Tibial nerve (tissue), 4 donors: ENCODE measurements at places on chromosomes 4 and X. TPM values are rescaled to one million over a fixed set of nuclear protein-coding genes. Genes with fewer than 3 reads are reported as not detected.

The ASMT gene
- 0.63 TPM for total RNA-seq

The UGDH gene
- 108 TPM for total RNA-seq

The RNF150 gene
- 24.3 TPM for total RNA-seq

The ERAS gene
- not detected for total RNA-seq

The UGT2B10 gene
- total RNA-seq, result not detected

DNA sequence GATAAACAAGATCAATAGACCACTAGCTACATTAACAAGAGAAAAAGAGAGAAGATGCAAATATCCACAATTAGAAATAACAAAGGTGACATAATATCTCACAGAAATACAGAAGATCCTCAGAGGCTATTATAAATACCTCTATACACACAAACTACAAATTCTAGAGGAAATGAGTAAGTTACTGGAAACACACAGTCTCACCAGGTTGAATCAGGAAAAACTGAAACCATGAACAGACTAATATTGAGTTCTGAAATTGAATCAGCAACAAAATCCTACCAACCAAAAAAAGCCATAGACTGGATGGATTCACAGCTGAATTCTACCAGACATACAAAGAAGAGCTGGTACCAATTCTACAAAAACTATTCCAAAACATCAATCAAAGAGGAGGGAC is 211.8 kb upstream of the CPEB2 start:
- no peaks in the 10 kb centered on the region for H3K27me3 ChIP-seq
- no peaks in the 10 kb centered on the region for H3K4me1 ChIP-seq
- H3K27ac ChIP-seq, result no peak overlapping the region
- no peak for DNase-seq
- no peak overlapping the region for H3K4me3 ChIP-seq
- no peaks in the 10 kb centered on the region for H3K36me3 ChIP-seq

DNA sequence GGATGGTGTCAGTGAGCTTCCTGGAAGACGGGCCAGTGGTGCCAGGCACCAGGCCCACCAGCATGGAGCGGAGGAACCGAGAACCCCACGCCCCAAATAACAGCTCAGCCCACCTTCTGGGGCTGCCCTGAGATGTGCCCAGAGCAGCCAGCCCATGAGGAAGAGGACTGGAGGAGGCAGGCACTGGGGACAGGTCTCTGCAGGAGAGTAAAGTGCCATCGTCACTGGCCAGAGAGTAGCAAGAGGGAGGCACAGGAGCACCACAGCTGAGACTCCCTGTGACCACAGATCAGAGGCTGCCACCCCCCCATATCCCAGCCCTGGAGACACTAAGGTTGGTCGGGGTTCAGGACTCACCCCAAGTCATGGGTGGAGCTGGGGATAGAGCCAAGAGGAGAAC is 63.0 kb downstream of the PPP2R2C start:
- peaks cover 20% of the 10 kb centered on the region for H3K27me3 ChIP-seq
- H3K4me1 ChIP-seq, result no peaks in the 10 kb centered on the region
- no peak for DNase-seq
- H3K27ac ChIP-seq, result no peak overlapping the region

- no peaks in the 10 kb centered on the region for H3K4me1 ChIP-seq
- H3K36me3 ChIP-seq, result no peaks in the 10 kb centered on the region
- DNase-seq, result no peak
Observed at GRCh38 chrX:25383196-25383595, 367.4 kb upstream of the ARX start.

GRCh38 chr4:117549524-117549923 is 464.1 kb upstream of the TRAM1L1 start:
- H3K27ac ChIP-seq, result no peak overlapping the region
- no peaks in the 10 kb centered on the region for H3K4me1 ChIP-seq
- H3K27me3 ChIP-seq, result no peaks in the 10 kb centered on the region
- DNase-seq, result no peak
- H3K36me3 ChIP-seq, result no peaks in the 10 kb centered on the region

DNA sequence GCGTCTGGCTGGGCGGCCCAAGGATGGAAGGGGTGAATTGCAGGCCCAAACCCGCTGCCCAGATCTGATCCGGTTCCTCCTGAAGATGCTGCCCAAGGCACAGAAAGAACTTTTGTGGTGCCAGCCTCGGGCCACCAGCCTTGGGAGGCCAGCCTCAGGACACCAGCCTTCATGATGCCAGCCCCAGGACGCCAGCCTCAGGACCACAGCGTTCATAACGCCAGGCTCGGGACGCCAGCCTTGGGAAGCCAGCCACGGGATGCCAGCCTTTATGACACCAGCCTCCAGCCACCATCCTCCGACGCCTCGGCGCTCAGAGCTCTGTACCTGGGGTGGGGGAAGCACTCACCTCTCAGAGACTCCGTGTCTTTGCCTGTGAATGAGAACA is 107.8 kb downstream of the ADRA2C start:
- no peak overlapping the region for H3K27ac ChIP-seq
- no peaks in the 10 kb centered on the region for H3K36me3 ChIP-seq
- H3K27me3 ChIP-seq, result no peaks in the 10 kb centered on the region
- no peak overlapping the region for H3K4me3 ChIP-seq
- DNase-seq, result no peak

DNA sequence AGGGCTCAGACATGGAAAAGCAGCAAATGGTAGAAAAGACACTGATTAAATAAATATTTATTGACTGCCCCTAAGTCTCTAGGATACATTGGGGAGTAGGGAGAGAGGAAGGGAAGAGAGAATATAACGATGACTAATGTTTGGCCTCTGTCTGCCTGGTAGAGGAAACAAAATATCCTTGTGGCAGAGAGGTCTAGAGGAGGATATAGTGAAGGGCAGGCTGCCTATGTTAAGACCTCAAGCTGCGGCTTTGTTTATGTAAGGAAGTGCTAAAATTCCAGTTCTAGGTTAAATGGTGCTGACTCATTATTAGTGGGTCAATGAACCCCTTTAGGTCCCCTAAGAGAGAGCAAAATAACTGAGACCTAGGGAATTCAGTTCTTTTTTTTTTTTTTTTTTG is 427.3 kb upstream of the FTHL17 start:
- no peaks in the 10 kb centered on the region for H3K36me3 ChIP-seq
- H3K27ac ChIP-seq, result peak overlapping the region; percentile 78
- no peak overlapping the region for H3K4me3 ChIP-seq
- no peaks in the 10 kb centered on the region for H3K4me1 ChIP-seq
- DNase-seq, result no peak

DNA sequence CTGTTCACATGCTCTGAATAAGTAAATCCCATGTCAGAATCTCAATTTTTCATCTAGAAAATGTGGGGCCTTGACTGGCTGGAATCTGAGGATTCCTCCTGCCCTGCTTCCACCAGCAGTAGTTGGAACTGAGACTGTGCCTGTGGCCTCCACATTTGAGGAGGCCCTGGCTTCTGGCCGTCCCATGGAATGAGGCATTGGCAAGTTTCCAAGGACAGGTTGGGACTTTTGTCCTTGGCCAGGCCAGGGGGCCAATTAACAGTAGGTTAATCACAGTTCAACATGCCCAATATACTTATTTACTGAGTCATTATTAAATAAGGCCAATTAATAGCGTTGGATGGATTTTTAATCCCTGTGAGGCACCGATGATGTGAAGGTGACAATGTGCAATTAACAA is 50.2 kb upstream of the GABRE start:
- H3K27me3 ChIP-seq, result no peaks in the 10 kb centered on the region
- no peak for DNase-seq
- no peaks in the 10 kb centered on the region for H3K4me1 ChIP-seq
- no peak overlapping the region for H3K4me3 ChIP-seq
- no peak overlapping the region for H3K27ac ChIP-seq

- H3K36me3 ChIP-seq, result no peaks in the 10 kb centered on the region
- H3K4me3 ChIP-seq, result no peak overlapping the region
- DNase-seq, result no peak
- no peaks in the 10 kb centered on the region for H3K27me3 ChIP-seq
Observed at GRCh38 chr4:22897520-22898108, 204.9 kb downstream of the GBA3 start.

DNA sequence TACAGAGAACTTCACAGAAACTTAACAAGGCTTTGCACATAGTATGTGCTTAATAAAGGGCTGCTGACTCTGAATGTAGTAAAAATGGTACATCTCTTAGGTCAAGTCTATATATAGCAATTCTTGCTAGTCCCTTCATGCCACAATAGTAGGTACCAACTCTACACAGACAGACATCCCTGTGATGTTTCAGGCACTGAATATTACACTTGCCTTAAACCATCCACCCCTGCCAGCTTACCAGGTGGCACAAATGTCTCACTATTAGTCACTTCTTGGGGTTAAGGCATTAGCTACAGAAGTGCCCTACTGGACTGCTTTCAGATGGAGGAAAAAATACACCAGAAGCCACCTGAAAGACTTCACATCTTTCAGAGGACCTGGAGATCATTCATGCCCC is 86.3 kb upstream of the CITED1 start:
- H3K4me1 ChIP-seq, result peaks cover 28% of the 10 kb centered on the region
- no peaks in the 10 kb centered on the region for H3K36me3 ChIP-seq
- H3K27me3 ChIP-seq, result no peaks in the 10 kb centered on the region

DNA sequence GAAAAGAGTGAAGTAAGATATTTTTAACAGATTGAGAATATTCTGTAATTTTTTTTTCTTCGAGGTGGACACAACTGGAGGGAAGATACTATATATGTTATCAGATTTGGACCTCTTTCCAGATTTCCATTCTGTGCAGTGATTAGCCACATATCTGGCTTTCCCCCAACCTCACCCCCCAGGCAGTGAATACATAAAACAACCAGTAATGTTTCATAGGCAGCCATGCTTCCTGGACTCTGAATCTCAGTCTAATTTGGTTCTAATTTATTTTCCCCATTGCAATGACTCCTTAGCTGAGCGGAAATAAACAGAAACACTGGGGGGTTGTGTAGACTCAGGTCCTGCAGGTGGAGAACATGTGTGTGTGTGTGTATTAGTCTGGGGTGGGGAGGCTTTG is 226.5 kb downstream of the FBXW7 start:
- no peak for DNase-seq
- H3K4me1 ChIP-seq, result no peaks in the 10 kb centered on the region
- H3K36me3 ChIP-seq, result no peaks in the 10 kb centered on the region
- no peak overlapping the region for H3K27ac ChIP-seq
- no peaks in the 10 kb centered on the region for H3K27me3 ChIP-seq

- no peak for DNase-seq
- no peaks in the 10 kb centered on the region for H3K27me3 ChIP-seq
- no peak overlapping the region for H3K27ac ChIP-seq
- no peak overlapping the region for H3K4me3 ChIP-seq
Observed at GRCh38 chr4:142516686-142517526, 329.2 kb downstream of the INPP4B start.

- no peaks in the 10 kb centered on the region for H3K27me3 ChIP-seq
- no peak for DNase-seq
- H3K27ac ChIP-seq, result no peak overlapping the region
- no peaks in the 10 kb centered on the region for H3K36me3 ChIP-seq
- no peak overlapping the region for H3K4me3 ChIP-seq
Observed at GRCh38 chr4:95272036-95272435, 276.7 kb downstream of the UNC5C start.

DNA sequence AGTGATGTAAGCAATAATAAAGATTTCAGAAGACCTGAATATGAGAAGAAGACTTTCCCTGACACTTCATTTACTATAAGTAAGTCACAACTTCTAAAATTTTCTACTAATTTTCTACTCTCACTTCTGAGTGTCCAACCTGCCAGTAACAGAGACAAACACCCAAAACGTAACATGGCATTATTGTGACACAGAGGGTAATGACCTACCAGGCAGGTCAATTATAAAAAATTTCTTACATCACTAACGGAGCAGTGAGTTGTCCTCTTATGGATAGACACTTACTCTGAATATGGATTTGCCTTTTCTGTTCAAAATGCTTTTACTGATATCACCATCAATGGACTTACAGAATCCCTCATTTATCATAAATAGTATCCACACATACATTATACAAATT is 405.9 kb upstream of the MAGEB16 start:
- no peaks in the 10 kb centered on the region for H3K27me3 ChIP-seq
- no peak overlapping the region for H3K27ac ChIP-seq
- H3K36me3 ChIP-seq, result no peaks in the 10 kb centered on the region
